ENCODE measurements at places on chromosomes 3 and 15. TPM values are rescaled to one million over a fixed set of nuclear protein-coding genes. Genes with fewer than 3 reads are reported as not detected.

HYAL1 gene
- 0.28 TPM for total RNA-seq

CAND2 gene
- total RNA-seq = not detected

APOD gene
- not detected for total RNA-seq

SGO1 gene
- 38.3 TPM for total RNA-seq

SQOR gene
- 142 TPM for total RNA-seq

All from activated CD4-positive, alpha-beta memory T cell treated with anti-CD3 and anti-CD28 coated beads, Interleukin-2, amount 10 ng/mL, durations not matched to agents 7 days and 5 days (primary cell).